ENCODE measurements at places on chromosomes 2 and 18.

- H3K4me1 ChIP-seq = no peaks in the 10 kb centered on the region
- H3K36me3 ChIP-seq = no peaks in the 10 kb centered on the region
- H3K27me3 ChIP-seq = no peaks in the 10 kb centered on the region
- H3K27ac ChIP-seq = no peak overlapping the region
- no peak overlapping the region for H3K4me3 ChIP-seq
These were observed 23.9 kb downstream of the ANTXR1 start for GRCh38 chr2:69036926-69037325.

DNA sequence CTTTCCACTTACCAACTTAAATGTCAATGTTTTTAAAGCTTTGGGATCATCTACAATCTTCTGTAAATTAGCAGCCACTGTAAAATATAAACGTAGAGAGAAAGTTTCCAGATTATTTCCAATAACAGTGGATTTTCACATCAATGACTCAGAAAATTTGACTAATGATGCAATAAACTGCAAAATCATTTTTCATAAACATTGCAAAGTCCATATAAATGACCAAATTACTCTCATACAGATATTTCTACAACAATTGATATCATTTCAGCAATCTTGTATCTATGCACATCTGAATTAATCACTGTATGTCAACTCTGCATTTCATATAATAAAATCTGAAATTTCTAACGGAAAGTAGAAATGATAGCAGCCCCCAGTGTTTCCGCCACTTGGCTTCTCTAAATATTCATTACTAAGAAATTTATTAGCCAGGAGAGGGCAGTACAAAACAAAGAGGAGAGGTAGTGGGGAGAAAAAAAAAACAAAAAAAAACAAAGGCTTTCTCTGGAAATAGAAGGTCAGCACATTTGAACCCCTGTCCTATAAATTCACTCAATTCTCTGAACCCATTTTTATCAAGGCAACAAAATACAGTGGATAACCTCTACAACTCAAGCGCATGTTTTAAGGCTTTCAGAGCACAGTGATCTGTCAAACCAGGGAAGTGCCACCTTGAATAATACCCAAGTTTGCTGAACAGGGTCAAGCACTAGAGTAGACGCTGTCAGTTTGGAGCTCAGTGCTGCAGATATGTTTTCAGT, 282.6 kb downstream of the STK39 start:
- no peak overlapping the region for H3K27ac ChIP-seq
- no peaks in the 10 kb centered on the region for H3K27me3 ChIP-seq
- no peak overlapping the region for H3K4me3 ChIP-seq
- no peak for DNase-seq

- no peaks in the 10 kb centered on the region for H3K36me3 ChIP-seq
- H3K4me3 ChIP-seq = no peak overlapping the region
- DNase-seq = no peak
These were observed 59.4 kb downstream of the RNF152 start for GRCh38 chr18:61833387-61833786.

- no peak for DNase-seq
- no peaks in the 10 kb centered on the region for H3K36me3 ChIP-seq
- H3K4me1 ChIP-seq = no peaks in the 10 kb centered on the region
- H3K4me3 ChIP-seq = no peak overlapping the region
- no peaks in the 10 kb centered on the region for H3K27me3 ChIP-seq
These were observed 69.5 kb upstream of the SPTBN1 start for GRCh38 chr2:54386585-54386984.

GRCh38 chr2:127424598-127425520, 6.6 kb downstream of the PROC start:
- H3K36me3 ChIP-seq = no peaks in the 10 kb centered on the region
- no peaks in the 10 kb centered on the region for H3K4me1 ChIP-seq
- H3K4me3 ChIP-seq = no peak overlapping the region
- no peaks in the 10 kb centered on the region for H3K27me3 ChIP-seq
- no peak overlapping the region for H3K27ac ChIP-seq

DNA sequence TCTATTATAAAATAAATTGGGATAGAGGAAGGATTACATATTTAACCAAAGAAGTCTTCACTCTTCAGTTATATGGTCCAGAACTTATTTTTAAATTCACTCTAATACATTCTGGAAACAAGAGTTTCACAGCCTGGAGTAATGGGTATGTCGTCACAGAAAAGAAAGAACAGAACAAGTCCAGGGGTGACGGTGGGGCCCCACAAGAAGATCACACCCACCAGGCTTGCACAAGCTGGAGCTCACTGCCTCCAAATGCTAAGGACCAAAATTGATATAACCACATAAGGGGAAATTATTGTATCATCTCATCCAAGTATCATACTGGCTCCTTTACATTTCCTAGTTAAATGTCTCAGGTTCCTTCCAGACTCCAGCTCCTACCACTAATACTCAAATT, 11.3 kb downstream of the LRPPRC start:
- no peaks in the 10 kb centered on the region for H3K4me1 ChIP-seq
- peak overlapping the region; percentile 64 for H3K27ac ChIP-seq
- no peak for DNase-seq
- no peaks in the 10 kb centered on the region for H3K36me3 ChIP-seq

- no peaks in the 10 kb centered on the region for H3K27me3 ChIP-seq
- no peak overlapping the region for H3K27ac ChIP-seq
- H3K4me1 ChIP-seq = no peaks in the 10 kb centered on the region
- H3K36me3 ChIP-seq = no peaks in the 10 kb centered on the region
- no peak for DNase-seq
These were observed 14.9 kb downstream of the ABCG5 start for GRCh38 chr2:43823751-43824150.

DNA sequence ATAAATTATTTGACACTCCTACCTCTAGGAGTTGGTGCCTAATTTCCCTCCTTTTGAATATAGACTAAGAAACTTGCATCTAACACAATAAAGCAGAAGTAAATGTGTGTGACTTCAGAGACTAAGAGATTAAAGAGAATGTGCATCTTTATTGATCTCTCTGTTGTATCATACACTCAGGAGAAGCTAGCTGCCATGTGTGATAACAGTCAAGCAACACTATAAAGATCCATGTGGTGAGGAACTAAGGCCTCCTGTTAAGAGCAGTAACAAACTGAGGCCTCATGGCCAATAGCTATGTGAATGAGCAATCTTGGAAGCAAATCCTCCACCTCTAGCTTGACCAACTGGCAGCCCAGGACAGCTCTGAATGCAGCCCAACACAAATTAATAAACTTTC, 3.4 kb downstream of the FANCL start:
- H3K4me3 ChIP-seq = no peak overlapping the region
- H3K27ac ChIP-seq = no peak overlapping the region
- DNase-seq = no peak
- no peaks in the 10 kb centered on the region for H3K36me3 ChIP-seq
- peaks cover 8% of the 10 kb centered on the region for H3K4me1 ChIP-seq

DNA sequence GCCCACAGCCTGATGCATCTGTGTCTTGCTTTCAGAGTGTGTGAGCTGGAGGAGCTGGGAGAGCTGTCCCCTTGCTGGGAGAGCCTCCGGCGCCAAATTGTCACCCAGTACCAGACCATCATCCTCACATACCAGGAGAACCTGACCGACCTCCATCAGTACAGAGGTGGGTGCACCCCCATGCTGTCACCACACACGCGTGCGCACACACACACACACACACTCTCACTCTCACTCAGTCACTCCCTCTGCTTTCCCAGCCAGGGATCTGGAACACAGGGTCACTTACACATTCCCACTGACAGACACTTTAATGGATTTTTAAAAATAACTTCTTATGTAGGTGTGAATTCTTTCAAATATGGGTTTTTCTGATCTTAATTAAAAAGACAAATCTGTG, 64.5 kb downstream of the COA5 start:
- H3K4me3 ChIP-seq = no peak overlapping the region
- H3K27me3 ChIP-seq = no peaks in the 10 kb centered on the region

GRCh38 chr18:26646901-26647300, 98.5 kb upstream of the KCTD1 start:
- H3K36me3 ChIP-seq = no peaks in the 10 kb centered on the region
- no peak for DNase-seq
- no peak overlapping the region for H3K4me3 ChIP-seq
- H3K27ac ChIP-seq = no peak overlapping the region
- H3K4me1 ChIP-seq = no peaks in the 10 kb centered on the region
- no peaks in the 10 kb centered on the region for H3K27me3 ChIP-seq

- H3K36me3 ChIP-seq = peaks cover 2% of the 10 kb centered on the region
- H3K27ac ChIP-seq = peak overlapping the region; percentile 62
- H3K4me3 ChIP-seq = peak overlapping the region; percentile 67
- H3K27me3 ChIP-seq = no peaks in the 10 kb centered on the region
- no peak for DNase-seq
These were observed 761 bp upstream of the IDH1 start for GRCh38 chr2:208255557-208256106.

DNA sequence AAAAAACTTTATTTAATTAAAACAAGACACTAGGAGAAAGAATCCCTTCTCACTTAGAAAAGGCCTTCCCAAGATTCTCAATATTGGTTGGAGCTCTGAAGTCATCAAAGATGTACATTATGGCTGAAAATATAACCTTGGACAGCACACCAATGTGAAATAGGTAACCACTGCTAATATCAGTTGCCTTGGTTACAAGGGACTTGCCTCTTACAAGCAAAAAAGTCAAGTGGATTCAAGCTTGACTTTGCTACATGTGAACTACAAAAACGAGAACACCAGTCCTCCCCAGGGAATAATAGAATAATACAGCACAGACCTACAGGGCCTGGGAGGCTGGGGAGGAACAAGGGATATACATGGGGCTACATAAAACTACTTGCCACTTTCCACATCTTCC, 46.1 kb downstream of the NABP1 start:
- no peak overlapping the region for H3K27ac ChIP-seq
- H3K27me3 ChIP-seq = no peaks in the 10 kb centered on the region
- no peak overlapping the region for H3K4me3 ChIP-seq
- H3K36me3 ChIP-seq = no peaks in the 10 kb centered on the region

DNA sequence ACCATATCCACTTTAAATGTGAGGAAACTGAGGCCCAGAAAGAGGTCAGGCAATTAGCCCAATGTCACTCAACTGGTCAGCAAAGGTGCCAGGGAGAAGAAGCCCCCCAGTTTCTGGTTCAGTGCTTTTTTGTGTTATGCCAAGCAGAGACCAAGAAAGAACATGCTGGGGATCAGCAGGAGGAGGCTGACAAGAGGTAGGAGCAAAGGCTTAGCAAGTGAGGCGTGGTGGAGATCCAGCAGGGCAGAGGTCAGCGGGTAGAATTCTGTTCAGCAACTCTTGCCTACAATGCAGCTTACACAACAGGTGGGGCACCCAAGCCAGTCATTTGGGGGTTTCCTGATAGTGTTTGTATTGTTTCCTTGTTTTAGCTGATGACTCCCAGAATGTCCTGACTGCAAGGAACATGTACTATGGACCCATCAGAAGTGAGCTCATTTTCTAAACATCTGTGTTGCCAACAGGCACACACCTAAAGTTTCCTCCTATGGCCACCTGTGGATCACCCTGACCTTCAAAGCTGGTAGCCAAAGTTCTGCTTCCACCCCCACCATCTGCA, 28.2 kb downstream of the LPIN2 start:
- no peak overlapping the region for H3K4me3 ChIP-seq
- peaks cover 2% of the 10 kb centered on the region for H3K36me3 ChIP-seq
- DNase-seq = peak; percentile 79
- H3K27ac ChIP-seq = no peak overlapping the region
- H3K27me3 ChIP-seq = no peaks in the 10 kb centered on the region

GRCh38 chr2:14790041-14790640, 157.6 kb downstream of the LRATD1 start:
- H3K4me1 ChIP-seq = no peaks in the 10 kb centered on the region
- no peak for DNase-seq
- no peak overlapping the region for H3K4me3 ChIP-seq
- H3K27me3 ChIP-seq = no peaks in the 10 kb centered on the region

DNA sequence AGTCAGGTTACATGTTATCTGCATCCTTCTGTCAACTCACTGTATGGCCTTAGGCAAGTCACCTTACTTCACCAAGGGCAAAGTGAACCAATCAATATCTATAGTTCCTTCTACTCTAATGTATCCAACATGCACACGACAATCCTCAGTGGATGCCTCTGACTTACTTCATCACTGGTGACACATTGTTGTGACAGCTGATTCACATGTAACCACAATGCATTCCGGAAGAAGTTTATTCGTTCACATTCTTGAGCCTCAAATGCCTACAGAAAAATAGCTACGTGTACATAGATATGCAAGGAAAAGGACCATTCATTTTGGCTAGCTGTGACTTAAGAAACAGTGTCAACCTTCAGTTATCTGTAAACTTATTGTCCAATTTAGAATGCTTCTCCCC, 26.3 kb upstream of the EPG5 start:
- DNase-seq = no peak
- no peak overlapping the region for H3K4me3 ChIP-seq
- no peaks in the 10 kb centered on the region for H3K4me1 ChIP-seq
- no peak overlapping the region for H3K27ac ChIP-seq
- no peaks in the 10 kb centered on the region for H3K27me3 ChIP-seq

Measured in Caco-2 (cell line).